Pancreas (tissue), 10 donors: ENCODE measurements at places on chromosomes 6 and 20. TPM values are rescaled to one million over a fixed set of nuclear protein-coding genes. Genes with fewer than 3 reads are reported as not detected.

- no peak for DNase-seq
Measured at GRCh38 chr20:33919653-33920052, 74.1 kb upstream of the RALY start.

GRCh38 chr6:80338201-80338836 lies 231.8 kb downstream of the BCKDHB start:
- DNase-seq: peak; percentile 35

GRCh38 chr6:166561771-166562359 lies 24.6 kb downstream of the RAMACL start:
- no peak for DNase-seq

- DNase-seq: no peak
Measured at GRCh38 chr6:116018976-116019375, 41.7 kb downstream of the FRK start.

DNA sequence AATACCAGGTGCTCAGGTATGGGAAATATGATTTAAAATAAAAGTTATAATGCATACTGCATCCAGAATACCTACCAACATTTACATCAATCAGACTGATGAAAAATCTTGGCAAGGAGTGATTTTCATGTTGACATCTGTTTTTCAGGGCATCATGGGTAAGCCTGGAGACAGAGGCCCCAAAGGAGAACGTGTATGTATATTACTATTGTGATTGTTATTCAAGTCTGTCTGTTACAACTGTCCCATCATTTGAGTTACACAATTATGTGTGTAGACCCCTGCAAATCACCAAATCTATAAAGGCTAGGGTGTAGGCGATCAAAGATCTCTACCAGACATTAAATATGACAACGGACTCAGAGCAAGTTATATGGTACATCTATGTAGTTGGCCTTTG lies 118.2 kb downstream of the COL9A1 start:
- DNase-seq: no peak

DNA sequence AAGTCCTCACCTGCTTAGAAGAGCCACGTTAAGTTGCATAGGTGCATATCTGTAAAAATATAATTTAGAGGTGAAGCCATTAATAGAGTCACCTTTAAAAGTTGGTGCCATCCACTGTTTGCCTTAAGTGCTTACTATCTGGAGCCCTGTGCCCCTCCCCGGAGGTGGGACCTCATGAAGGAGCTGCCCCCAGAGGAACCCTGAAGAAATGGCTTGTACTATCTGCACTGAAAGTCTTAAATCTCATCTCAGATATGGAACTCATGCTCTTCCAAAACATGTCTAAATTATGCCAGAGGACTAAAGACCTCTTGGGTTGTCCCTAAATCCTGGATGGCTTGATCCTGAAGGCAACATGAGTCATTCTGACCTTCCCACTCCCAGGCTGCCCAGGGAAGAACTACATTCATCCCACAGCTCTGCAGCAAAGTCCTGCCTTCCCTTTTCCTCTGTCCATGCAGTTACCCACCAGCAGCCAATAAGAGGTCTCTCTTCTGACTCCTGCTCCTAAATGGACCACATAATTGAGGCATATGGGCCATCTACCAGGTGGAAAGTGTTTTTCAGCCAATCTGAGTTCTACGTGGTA lies 85.3 kb downstream of the ASXL1 start:
- no peak for DNase-seq

DNA sequence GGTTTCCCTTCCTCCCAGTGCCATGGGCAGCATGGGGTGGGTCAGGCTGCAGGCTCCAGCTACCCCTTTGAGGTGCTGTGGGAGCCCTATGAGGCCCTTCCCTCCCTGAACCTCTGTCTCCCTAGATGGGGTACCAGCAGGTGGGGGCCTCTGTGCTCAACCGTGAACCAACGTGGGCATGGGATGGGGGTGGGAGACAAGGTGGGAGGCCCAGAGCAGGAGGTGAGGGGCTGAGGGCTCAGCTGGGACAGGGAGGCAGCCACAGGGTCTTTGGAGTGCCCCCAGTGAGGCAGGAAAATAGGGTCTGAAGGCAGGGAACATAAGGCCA lies 33.3 kb downstream of the SUN5 start:
- DNase-seq: no peak

DNA sequence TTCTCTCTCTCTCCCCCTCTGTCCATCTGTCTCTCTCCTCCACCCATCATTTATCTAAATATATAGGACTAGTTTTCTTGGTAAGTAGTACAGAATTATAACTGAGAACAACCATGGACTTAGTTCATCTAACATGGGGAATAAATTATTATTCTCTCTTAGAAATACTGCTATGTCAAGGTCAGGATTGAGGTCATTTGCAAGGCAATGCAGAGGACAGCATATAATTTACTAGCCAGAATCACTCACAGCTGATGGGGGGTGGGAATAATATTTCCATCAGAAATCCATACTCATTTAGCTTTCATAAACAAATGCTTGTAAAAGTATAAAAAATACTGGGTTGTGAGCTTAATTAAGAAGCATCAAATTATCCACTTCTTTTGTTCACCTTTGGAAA lies 553.9 kb upstream of the POU3F2 start:
- DNase-seq: no peak

DNA sequence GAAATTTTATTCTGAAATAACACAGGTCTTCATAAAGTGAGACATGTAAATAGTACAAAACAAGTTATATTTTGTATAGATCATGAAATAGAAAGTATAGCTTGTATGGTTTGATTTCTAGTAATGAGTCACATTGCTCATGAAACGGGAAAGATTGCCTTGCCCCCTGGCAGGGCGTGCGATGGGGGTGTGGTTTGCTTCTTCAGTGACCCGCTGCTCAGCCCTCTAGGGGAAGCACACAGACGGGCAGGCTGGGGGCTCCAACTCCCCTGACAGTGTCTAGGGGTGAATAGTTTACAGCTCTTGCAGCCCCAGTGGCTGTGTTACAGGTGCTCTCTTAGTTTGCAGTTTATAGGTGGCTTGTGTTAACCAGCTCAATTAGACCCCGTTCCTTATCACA lies 170.5 kb upstream of the RGS17 start:
- no peak for DNase-seq

- no peak for DNase-seq
Measured at GRCh38 chr6:143197377-143197776, 136.7 kb downstream of the AIG1 start.

DNA sequence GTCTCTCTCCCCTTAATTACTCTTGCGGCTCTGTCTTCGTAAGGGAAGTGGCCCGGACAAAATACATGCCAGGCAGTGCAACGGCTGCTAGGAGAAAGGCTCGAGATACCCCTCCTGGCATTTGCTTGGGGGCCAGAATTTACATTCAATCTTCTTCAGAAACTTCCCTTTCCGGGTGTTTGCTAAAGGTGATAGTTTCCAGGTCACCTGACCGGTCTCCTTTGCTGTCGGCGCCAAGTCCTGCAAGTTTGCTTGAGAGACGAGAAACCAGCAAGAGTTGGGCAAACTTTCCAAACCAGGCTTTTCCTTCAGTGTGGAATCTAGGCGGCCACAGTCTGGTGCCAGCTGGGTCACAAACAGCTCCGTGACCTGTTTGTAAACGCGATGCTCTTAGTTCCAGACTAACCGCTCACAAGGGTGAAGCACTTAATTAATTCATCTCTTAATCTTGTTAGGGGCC lies 563 bp upstream of the SRSF3 start:
- peak; percentile 75 for DNase-seq

- DNase-seq: peak; percentile 34
Measured at GRCh38 chr6:169075211-169075914, 178.3 kb downstream of the THBS2 start.

DNA sequence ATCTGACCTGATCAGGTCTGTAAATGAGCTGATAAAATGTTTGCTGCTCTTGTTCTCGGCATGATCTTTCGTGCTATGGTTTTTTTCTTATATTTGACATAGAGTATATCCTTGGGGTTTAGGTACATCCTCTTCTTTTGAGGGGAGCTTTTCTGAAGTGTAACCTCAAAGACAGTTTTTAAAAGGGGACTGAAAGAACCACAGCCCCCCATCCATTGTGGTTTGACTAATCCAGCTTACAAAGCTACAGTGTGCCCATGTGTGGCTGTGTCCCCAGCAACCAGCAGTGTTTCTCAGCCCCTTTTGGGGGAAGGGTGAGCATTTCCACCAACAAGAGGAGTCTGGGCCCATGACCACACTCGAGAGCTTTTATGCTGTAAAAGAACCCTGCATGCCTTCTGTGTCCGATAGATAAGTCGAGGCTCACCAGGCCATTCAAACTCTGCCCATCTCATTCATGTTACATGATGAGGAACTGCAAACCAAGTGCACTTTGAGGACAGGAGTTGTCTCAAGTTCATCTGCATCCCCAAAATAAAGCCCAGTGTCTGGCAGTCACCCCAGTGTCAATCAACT lies 266.0 kb downstream of the SLC24A3 start:
- no peak for DNase-seq

DNA sequence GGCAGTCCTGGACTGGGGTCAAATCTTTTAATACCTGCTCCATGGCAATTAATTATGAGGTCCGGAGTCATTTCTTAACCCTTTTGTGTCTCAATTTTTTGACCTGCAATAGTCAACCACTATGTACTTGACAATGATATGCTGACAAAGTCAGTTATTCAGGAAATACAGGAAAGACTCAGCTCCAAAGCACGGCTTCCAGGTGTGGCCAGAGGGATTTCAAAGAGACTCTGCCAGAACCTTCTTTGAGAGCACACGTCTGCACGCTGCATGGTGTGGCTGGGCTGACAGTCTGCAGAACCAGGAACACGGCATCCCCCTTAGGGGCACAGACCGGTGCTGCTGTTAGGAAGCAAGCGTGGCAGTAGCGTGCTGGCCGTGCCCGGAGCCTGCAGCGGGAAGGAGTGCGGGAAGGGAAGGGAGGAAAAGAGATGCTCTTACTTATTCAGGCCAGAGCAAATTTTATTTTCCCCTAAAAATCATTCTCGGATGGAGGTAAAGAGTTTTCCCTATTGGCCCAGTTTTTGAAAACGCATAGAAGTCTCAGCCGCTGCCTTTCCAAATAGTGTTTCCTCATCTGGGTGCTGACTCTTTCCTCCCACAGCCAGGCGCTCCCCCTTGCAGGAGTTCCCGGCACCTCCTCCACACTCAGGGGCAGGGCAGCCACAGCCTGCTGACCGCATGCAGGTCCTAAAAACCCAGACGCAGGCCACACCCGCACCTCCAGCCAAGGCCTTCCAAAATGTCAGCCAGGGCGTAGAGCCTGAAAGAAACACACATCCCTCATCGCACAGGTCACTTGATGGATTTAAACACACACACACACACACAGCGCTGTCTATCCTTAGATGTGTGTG lies 187.4 kb upstream of the SNX9 start:
- no peak for DNase-seq

GRCh38 chr20:59752704-59753460 lies 148.5 kb downstream of the PHACTR3 start:
- DNase-seq: no peak

- no peak for DNase-seq
Measured at GRCh38 chr6:36289281-36289878, 19.5 kb downstream of the PNPLA1 start.

GRCh38 chr6:12595161-12595811 lies 121.3 kb upstream of the PHACTR1 start:
- DNase-seq: no peak

DNA sequence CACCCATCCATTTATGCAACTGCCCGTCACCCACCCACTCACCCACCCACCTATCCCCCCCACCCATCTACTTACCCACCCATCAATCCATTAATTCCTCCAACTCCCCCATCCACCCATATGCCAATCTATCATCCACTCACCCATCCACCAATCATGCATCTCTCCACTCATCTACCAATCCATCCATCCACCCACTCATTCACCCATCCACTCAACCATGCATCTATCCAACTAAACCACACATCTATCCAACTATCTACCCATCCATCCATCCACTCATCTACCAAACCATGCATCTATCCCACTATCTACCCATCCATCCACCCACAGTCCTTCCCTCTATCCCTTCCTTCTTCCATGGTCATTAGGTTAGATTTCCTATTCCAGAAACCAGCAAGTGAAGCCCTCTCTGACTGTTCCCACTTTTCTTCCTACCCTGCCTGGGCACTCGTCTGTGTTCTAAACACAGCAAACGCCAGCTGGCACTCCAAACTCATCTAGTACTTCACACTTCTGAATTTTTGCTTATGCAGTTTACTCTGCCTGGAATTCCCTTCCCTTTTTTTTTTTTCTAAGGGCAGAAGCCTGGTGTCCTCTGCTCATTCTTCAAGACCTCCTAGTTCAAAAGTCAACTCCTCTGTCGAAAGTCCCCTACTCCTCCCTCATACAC lies 43.1 kb downstream of the ARHGAP40 start:
- DNase-seq: no peak

- DNase-seq: no peak
Measured at GRCh38 chr6:89013438-89013837, 50.0 kb upstream of the RNGTT start.

- DNase-seq: no peak
Measured at GRCh38 chr6:104630955-104631354, 228.8 kb downstream of the HACE1 start.

DNA sequence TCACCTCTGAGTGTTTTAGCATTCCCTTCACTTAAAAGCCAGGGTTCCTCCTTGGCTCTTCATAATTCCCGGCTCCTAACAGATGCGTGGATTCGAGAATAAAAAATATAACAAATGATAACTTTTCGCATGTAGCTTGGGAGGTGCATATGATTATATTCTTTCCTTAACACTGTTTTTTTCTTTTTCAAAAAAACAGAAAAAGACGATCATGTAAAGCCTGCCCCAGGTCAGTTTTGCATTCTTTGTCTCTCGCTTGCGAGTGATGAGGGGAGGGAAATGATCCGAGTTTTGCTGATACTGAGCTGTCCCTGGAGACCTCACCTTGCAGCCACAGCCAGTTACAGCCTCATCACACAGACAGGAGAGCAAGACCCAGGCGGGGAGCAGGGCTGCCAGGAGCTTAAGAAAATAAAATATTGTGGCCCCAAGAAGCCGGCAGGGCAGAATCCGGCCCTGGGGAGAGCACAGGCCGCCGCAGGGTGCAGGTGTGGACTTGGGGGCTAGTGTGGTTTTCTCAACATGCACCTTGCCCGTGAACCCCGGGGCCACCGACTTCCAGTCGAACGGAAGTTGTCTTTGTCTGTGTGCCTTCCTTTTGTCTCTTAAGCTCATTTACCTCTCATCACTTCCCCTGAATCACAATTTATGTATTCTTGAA lies 301.8 kb downstream of the TAF4 start:
- DNase-seq: no peak

DNA sequence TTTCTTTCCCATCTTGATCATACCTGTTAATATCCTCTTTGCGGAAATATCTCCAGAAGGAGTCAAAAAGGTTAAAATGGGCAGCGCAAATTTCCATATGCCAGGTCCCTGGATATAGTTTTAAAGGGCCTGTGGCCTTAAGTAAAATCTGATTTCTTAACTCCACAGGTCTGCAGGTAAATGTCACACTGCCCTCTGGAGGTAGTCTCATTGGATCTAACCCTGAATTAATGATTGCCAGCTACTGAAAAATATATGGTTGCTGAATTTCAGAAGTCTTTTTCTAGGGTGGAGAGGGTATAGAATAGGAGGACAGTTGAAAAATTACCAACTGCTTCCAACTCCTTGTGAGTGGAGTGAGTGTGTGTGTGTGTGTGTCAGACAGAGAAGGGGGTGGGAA lies 8.5 kb downstream of the MOXD1 start:
- no peak for DNase-seq

- DNase-seq: no peak
Measured at GRCh38 chr6:117317261-117317660, 51.9 kb downstream of the VGLL2 start.

Gene OR2H1
- polyA plus RNA-seq: not detected

Gene BICRAL
- 5.3 TPM for polyA plus RNA-seq

Gene TIAM2
- polyA plus RNA-seq: 4.3 TPM

Gene ARMC12
- polyA plus RNA-seq: 2.6 TPM

Gene C6orf141
- polyA plus RNA-seq: 14.5 TPM

Gene EYA4
- 0.19 TPM for polyA plus RNA-seq

Gene BANF2
- 0.59 TPM for polyA plus RNA-seq

Gene SLA2
- polyA plus RNA-seq: 0.19 TPM

Gene FERMT1
- polyA plus RNA-seq: 0.80 TPM
